ENCODE measurements at places on chromosomes 1 and 21. TPM values are rescaled to one million over a fixed set of nuclear protein-coding genes. Genes with fewer than 3 reads are reported as not detected.

The FGR gene
- 1.4 TPM for polyA plus RNA-seq

The NES gene
- polyA plus RNA-seq: 945 TPM

The VAMP3 gene
- polyA plus RNA-seq: 67.9 TPM

The DENND1B gene
- polyA plus RNA-seq: 4.7 TPM

The PRPF38A gene
- polyA plus RNA-seq: 44.8 TPM

The ZBTB8B gene
- polyA plus RNA-seq: 0.11 TPM

The CACNA1S gene
- polyA plus RNA-seq: 56.1 TPM

The LAPTM5 gene
- 13.9 TPM for polyA plus RNA-seq

The HES2 gene
- not detected for polyA plus RNA-seq

- no peak for DNase-seq
Observed at GRCh38 chr1:111882986-111883560, 106.4 kb downstream of the KCND3 start.

- DNase-seq: no peak
Observed at GRCh38 chr1:40059338-40059959, 18.9 kb downstream of the CAP1 start.

GRCh38 chr1:183673605-183674323, 20.6 kb upstream of the APOBEC4 start:
- DNase-seq: no peak

- no peak for DNase-seq
Observed at GRCh38 chr1:236561976-236562375, 38.2 kb downstream of the LGALS8 start.

DNA sequence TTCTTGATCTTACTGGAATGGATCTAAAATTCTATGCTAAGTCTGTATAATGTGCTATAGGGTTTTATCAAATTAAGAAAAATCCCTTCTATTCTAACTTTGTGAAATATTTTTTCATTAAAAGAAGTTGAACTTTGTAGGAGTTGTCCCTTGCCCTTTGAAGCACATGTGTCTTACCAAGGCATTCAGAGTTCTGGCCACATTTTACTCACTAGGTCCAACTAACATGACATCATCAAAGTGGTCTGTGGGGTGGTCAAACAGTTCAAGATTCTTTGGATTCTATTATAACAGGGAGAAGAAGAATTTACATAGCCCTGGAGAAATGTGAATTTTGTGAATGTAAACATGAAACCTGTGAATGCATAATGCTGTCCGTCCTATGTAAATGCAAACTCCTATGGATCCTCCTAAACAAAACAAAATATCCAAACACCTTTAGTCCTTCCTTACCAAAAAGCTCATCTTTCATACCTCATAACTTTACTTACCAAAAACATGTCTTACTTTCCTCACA, 88.7 kb downstream of the EBNA1BP2 start:
- DNase-seq: no peak

DNA sequence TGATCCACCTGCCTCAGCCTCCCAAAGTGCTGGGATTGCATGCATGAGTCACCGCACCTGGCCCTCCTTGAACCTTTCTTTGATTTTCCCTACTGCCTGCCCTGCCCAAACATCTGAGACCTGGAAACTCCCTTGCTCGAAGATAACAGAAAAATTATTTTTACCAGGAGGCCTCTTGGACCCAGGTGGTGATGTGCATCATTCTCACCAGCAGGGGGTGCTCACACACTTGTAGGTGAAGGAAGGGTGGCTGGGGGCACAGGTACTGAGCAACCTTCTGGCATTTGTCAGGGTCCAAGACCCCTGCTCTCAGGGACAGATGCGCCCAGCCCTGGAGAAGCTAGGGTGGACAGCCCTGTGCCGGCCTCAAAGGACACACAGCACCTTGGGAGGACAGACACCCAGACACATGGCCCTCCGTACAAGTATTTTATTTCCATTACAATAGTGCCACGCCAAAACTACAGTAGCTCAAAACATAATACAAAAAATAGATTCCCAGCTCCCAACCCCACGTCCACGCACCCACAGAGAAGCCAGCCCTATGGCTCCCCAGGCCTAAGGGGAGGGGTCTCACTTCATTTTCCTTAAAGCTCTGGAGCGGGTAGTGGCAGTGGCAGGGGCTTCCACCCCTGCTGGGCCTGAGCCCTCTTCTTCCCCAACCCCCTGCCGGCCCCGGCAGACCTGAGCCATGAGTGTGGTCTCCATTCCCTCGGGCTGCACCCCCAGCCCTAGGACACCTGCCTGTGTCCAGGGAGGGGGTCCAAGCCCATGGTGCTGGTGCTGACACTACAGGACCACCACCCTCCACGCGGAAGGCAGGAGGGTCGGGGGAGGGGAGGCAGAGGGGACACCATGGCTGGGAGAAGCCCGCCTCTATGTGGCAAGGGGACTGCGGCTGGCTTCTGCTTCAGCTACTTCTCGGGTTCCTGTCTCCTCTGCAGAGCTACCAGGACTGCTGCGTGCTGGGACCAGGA, 40.4 kb upstream of the EIF4G3 start:
- DNase-seq: no peak

GRCh38 chr1:99685516-99686180, 39.7 kb downstream of the PALMD start:
- peak; percentile 38 for DNase-seq

GRCh38 chr21:34635307-34635706, 20.4 kb upstream of the RCAN1 start:
- no peak for DNase-seq

- no peak for DNase-seq
Observed at GRCh38 chr1:240522122-240522822, 89.7 kb downstream of the GREM2 start.

- no peak for DNase-seq
Observed at GRCh38 chr1:182430263-182431068, 19.5 kb upstream of the RGSL1 start.

GRCh38 chr1:166705376-166706289, 133.6 kb upstream of the POGK start:
- no peak for DNase-seq

GRCh38 chr21:42171091-42172053, 47.6 kb upstream of the ABCG1 start:
- no peak for DNase-seq

DNA sequence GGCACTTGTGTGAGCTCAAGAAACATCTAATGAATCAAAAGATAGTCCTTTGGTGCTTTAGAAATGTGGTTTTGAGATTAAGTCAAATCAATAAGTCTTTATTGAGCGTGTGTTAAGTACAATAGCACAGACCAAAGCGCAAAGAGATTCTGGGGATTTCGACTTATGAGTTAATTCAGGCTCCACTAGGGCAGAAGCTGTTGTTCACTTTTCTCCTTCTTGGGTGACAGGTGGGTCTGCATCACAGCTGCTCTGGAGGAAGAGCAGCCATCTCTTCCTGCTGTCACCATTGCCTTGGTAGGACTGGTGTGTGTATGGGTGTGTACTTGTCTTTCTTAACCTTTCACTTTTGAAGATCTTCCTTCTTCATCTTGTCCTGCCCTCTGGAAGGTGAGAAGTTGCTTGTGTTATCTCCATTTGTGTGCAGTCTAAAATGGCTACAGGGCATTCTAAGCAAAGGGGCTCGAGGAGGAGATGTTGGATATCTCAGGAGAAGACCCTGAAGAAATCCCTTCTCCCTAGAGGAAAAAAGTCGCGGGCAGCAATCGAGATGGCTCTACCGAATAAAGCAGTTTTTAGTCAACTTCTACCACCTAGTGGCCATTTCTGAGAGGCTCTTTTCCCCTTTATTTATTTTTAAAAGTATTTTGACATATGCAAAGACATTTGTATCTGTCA, 22.9 kb upstream of the DISC1 start:
- no peak for DNase-seq

DNA sequence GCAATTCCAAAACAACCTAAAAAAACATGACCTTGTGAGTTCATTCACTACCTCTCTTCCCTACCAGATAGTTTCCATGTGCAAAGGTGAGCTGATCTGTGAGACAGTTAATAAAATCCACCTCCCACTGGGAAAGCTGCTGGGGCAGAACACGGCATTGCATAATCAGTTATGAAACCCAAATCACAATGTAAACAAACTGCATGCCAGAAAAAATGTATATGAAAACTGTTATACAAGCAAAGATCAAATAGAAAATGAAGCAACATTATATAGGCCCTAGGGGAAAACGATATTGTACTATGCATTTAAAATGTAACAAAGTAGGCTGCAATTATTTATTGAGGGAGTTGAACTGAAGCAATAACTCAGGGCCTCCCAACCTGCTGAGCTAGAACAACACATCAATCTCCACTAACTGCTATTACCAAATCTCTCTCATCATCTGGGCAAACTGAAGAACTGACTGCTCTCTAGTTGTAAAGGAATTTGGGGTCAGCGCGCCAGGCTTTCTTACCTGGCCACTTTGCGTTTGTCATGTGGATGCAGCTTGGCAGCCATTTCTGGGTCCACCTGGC, 31.0 kb downstream of the TRIT1 start:
- DNase-seq: no peak

DNA sequence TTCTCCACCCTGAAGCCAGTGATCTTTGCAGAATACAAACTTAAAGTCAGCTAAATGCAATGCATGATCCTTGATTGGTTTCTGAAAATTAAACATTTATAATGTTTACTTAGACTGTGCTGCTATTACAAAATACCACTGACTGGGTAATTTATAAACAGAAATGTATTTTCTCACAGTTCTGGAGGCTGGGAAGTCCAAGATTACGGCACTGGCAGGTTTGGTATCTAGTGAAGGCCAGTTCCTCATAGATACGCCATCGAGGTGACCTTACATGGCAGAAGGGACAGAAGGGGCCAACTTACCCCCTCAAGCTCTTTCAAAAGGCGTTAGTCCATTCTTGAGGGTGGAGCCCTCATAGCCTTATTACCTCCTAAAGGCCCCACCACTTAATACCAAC, 2.8 kb upstream of the BOLA1 start:
- DNase-seq: no peak

GRCh38 chr1:203295796-203296195, 9.5 kb upstream of the BTG2 start:
- DNase-seq: no peak

Data from forelimb muscle (tissue), 1 donor.